ENCODE measurements at places on chromosomes 1 and 21. TPM values are rescaled to one million over a fixed set of nuclear protein-coding genes. Genes with fewer than 3 reads are reported as not detected.

GRCh38 chr1:2552189-2552588, 4.0 kb upstream of the TNFRSF14 start:
- H3K4me1 ChIP-seq, result peaks cover 40% of the 10 kb centered on the region
- no peak overlapping the region for H3K27ac ChIP-seq
- no peaks in the 10 kb centered on the region for H3K27me3 ChIP-seq
- no peak overlapping the region for H3K4me3 ChIP-seq

The CFHR3 gene
- not detected for total RNA-seq

The RBBP5 gene
- total RNA-seq, result 27.5 TPM

DNA sequence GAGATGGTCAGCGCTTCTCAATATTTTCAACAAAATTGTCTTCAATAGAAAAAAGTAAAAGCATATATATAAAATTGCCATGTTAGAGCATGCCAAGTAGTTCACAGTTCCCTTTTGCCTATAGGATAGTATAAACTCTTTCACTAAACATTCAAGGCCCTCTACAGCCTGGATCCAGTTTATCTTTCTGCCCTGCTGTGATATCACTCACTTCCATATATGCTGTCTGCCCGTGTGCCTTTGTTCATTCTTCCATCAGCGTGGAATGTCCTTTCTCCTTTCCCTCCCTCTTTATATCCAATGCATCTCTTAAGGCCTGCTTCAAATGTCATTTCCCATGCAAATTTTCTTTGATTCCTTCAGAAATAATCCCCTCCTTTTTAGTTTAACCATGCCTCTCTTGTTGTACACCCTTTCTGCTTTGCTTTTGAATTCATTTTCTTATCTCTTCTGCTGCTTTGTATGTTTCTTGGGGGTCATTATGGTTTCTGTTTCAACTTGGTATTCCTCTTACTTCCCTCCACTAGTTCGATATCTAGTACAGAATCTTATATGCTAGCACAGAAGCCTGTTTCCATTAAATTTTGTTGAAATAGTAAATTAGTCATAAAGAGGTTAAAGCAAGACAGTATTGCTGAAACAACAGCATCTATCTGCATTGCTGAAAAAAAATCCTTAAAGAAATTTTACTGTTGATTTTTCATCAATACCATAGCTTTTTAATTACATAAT, 44.7 kb downstream of the XCL2 start:
- no peaks in the 10 kb centered on the region for H3K27me3 ChIP-seq
- H3K27ac ChIP-seq, result no peak overlapping the region

- H3K27ac ChIP-seq, result no peak overlapping the region
- no peaks in the 10 kb centered on the region for H3K36me3 ChIP-seq
- no peaks in the 10 kb centered on the region for H3K4me1 ChIP-seq
- no peak overlapping the region for H3K4me3 ChIP-seq
Measured at GRCh38 chr1:193979219-193979618, 792.8 kb upstream of the B3GALT2 start.

Data from CD8-positive, alpha-beta memory T cell (primary cell).